ENCODE measurements at places on chromosomes 6 and 20.

- no peak for DNase-seq
Measured at GRCh38 chr6:96016334-96017069, 728 bp downstream of the FUT9 start.

DNA sequence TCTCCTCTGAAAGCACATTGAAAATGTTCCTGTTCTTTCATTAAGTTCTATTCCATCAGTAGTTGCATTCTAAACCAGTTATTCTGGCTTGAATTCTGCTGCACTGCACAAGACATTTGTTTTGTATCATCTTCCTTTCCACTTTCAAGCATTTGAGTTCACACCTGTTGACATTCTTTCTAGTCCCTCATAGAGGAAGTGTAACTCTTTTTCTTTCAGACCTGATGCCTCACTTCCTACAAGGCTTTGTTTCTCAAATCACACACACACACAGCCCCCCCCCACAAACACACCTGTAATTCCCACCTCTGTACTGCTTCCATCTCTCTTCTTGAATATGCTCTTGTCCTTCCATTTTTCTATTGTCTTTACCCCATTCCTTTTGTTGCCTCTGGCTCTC, 50.9 kb downstream of the CCN2 start:
- DNase-seq, result no peak

DNA sequence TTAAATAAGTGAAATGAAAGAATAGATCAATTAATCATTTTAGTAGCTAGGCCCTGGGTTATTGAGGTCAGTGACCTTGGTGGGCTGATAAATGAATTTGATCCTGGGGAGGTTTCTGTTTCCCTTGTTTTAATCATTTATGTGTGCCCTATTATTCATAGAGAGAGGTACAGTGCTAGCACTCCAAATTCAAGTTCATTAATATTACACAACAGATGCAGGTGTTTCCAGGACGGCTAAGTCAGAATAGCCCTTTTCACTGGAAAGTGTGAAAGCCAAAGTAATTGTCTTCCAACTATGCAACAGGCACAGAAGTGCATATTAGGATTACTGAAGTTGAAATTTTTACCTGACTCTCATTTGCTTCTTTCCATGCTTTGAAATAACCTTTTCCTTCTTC, 61.7 kb upstream of the SGK1 start:
- DNase-seq, result no peak

GRCh38 chr6:1416191-1416760, 26.9 kb downstream of the FOXF2 start:
- no peak for DNase-seq

GRCh38 chr20:4068708-4069107, 53.4 kb upstream of the RNF24 start:
- no peak for DNase-seq

- peak; percentile 37 for DNase-seq
Measured at GRCh38 chr6:42726485-42727086, 4.2 kb upstream of the PRPH2 start.

GRCh38 chr6:163643866-163644265, 229.3 kb downstream of the QKI start:
- no peak for DNase-seq

GRCh38 chr6:169395080-169395805, 141.6 kb upstream of the THBS2 start:
- DNase-seq, result no peak

GRCh38 chr6:22251348-22251747, 45.5 kb downstream of the PRL start:
- no peak for DNase-seq

DNA sequence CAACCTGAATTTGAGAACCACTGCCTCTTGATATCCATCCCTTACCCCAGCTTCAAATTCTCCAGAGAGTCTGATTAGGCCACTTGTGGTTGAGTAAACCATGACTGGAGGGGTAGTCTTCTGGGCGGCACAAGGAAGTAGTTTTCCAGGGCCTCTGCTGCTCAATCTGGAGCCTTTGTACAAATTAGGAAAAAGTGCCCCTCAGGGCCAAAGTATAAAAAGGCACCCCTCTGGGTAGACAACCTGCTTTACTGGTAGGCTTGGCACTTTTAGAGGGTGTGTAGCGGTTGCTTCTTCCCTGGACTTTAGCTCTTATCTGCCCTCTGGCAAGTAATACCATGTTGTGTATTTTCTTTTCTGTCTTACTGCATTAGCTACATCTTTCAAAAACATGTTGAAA, 32.9 kb upstream of the RPL7L1 start:
- no peak for DNase-seq

GRCh38 chr20:62388839-62389600, 2.1 kb downstream of the RPS21 start:
- no peak for DNase-seq

DNA sequence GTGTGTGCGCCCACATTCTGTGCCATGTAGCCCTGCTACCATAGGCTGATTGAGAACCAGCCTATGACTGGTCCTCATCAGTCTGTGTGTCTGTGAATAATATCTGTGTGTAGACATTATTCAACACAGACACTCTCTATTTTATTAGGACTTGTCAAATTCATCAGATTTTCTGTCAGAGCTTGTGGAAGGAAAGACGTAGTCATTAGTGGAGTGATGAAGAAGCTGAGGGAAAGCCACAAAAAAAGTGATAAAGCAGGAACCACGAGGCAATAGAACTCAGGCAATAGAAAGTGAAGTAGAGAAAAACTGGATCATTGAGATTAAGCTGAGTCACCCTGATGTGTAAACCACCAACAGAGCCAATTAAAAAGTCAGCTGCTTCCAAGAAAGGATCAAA, 122.2 kb upstream of the MARCKS start:
- DNase-seq, result no peak

GRCh38 chr6:33620856-33621710, at the start of gene ITPR3:
ITPR3 (plus strand) TSS chr6:33621322; CDS start chr6:33621603, 281 bp downstream.
- DNase-seq, result peak; percentile 62

- no peak for DNase-seq
Measured at GRCh38 chr20:44354979-44355497, 461 bp upstream of the HNF4A start.

GRCh38 chr6:128479991-128480390, 40.4 kb downstream of the PTPRK start:
- DNase-seq, result no peak

DNA sequence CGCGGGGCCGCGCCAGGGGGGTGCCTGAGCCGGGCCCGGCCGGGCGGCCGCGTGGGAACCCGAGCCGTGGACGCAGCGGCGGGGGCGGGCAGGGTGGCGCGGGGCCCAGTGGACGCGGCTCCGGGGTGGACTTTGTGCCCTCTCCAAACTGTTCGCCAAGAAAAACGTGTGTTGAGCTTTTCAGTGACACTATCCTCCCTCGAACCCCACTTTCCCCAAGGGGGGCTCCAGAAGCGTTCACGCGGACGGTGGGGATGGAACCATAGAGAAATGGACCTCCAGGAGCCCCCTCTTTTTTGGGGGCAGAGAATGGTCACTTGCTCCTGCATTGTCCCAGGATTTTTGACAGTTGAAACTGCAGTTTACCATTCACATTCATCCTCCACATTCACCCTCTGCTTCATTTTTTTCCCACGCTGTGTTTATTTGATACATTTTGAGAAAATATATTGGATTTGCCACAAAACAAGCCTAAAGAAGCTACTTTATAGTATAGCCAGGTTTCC, 2.9 kb upstream of the HIVEP1 start:
- DNase-seq, result no peak

- DNase-seq, result no peak
Measured at GRCh38 chr6:158713469-158713868, 63.6 kb downstream of the SYTL3 start.

- DNase-seq, result no peak
Measured at GRCh38 chr6:26000366-26001144, 38.0 kb downstream of the TRIM38 start.

DNA sequence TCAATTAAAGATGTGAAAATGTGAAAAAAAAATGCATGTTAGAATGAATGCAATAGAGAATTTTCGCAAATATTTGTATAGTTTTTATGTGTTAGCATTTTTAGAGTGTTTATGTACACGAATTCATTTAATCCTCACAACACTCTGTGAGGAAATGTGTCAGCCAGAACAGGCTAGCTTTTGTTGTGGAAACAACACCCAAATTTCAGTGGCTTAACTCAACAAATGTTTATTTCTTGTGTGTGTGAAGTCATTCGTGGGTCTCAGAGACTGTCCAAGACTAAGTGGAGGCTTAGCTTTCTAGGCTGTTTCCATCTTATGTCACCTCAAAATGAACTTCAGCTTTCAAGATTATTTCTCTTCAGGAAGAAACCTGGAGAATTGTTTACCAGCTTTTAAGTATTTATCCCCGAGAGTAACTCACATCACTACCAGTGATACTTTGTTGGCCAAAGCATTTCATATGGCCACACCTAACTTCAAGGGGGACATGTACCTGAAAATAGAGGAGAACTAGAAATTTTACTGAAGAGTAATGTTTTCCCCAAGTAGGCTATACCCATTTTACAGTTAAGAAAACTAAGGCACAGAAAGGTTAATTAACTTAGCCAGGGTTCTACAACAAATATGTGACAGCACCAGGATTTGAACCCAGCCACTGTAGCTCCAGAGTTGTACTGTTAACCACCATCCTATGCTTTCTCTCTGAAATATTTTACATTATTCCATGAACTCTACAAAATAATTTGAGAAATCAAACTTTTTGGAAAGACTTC, 306.1 kb downstream of the QKI start:
- no peak for DNase-seq

DNA sequence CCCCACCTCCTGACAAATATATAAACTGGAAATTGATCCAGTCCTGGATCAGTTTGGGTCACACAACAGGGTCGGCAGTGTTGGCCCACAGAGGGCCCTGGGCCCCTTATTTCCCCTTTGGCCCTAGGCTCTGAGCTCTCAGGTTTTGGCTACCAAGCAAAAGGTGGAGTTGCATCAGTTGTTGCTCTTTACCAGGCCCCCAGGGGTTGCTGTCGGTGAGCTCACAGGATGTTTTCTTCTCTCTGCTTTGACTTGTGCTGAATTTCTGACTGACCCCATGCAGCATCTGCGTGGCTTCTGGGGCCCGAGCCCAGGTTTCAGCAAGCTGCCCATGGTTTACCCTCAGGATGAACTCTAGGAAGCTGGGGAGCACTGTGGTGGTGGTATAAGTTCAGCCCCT, 44.6 kb downstream of the PPARD start:
- DNase-seq, result no peak

DNA sequence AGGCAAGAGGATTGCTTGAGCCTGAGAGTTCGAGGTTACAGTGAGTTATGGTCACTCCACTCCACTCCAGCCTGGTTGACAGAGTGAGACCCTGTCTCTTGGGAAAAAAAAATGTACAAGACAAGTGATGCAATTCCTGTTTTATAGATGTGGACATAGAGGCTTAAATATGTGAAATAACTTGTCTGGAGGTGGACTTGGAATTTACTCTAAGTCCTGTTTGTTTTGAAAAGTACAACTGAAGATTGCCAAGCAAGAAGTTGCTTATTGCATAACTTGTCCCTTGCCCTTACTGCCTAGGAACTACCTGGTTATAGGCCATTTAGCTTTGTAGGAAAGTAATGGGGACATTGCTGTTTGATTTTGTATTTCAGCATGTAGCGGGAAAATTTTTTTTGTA, 26.0 kb upstream of the ADIG start:
- DNase-seq, result no peak

DNA sequence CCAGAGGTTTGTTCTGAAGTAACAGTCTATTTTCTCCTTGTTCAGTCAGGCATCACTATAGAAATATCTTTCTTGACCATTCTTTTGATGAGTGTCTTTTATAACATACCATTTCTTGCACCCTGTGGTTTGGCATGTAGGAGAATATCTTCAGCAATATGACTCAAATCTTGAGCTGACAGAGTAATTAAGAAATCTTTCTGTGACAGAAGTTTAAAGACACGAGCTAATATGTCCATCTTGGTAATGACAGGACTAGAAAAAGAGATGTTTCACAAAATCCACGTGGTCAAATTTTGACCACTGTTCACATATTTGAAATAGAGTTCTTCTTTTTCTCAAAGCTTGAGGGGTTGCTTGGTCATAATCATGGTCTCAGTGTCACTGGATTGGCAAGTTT, 149.9 kb downstream of the MYB start:
- no peak for DNase-seq

GRCh38 chr6:50143011-50143719, 93.4 kb upstream of the DEFB112 start:
- DNase-seq, result no peak

DNA sequence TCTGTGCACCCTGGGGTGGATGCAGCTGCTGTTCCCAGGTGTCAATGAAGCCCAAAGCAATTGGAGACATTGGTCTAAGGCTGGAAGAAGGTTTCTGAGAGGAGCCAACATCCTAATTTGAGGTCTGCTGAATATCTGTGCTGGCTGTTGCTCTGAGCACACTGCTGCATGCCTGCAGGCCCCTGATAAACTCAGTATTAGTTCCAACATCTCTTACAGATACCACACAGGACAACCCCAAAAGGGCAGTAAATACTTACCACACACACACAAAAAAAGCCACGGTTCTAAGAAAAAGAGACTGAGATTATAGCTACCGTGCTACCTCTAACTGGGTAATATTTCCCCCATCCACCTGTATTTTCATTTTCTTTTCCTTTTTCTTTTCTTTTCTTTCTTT, 164.3 kb upstream of the SOX4 start:
- DNase-seq, result no peak

GRCh38 chr6:154960299-154960843, 34.7 kb upstream of the TIAM2 start:
- DNase-seq, result no peak

DNA sequence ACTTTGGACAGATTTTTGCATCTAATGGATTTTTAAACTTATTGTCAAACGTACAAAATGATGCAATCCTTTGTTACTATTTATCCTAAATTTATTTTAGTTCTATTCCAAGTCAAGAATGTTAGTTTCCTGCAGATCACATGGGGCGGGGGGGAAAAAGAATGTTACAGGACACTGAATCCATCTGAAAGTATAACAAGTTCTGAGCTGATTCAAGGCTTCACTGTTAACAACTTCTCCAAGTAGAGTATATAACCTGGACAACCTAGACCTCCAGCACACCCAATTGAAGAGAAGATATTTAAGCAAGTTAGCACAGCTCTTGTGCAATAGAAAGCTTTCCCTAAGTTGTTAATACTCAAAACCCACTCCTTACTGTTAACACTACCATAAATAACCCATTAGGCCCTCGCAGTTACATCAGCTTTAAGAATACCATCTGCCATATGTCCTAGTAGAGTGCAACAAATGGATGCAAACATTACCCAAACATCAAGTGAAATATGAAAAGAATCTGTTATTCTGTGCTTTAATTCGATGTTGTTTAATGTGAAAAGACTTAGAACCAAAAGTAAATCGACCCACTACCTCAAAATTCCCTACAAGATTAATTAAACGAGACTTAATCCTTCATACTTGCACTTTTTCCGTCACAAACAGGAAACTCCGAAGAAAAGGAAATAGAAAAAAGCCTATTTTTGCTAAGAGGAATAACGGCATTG, 1.3 kb downstream of the SEC63 start:
- DNase-seq, result no peak

- no peak for DNase-seq
Measured at GRCh38 chr6:109345986-109346385, 36.3 kb downstream of the CD164 start.

DNA sequence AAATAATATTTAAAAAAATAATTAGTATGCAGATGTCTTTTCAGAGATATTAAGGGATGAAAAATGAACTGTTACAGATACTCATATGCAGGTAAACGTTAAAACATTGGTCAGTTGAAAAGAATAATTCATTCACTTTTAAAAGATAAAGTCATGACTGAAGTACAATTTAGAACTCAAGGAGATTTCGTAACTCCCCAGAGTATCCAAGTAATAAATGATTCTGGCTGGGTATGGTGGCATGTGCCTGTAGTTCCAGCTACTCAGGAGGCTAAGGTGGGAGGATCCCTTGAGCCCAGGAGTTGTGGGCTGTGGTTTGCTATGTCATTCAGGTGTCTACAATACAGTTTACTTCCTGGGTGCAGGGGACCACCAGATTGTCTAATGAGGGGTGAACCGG, 122.3 kb upstream of the TMEM181 start:
- no peak for DNase-seq

All from stimulated activated CD4-positive, alpha-beta T cell treated with anti-CD3 and anti-CD28 coated beads, Interleukin-1b, Interleukin-23, amount 100 ng/mL, for 4 hours (primary cell).